Activated naive CD8-positive, alpha-beta T cell treated with anti-CD3 and anti-CD28 coated beads, Interleukin-2, amount 50 U/mL, for 16 hours (primary cell): ENCODE measurements at places on chromosomes 3 and 15.

- DNase-seq: no peak
Measured at GRCh38 chr3:123027292-123028232, at the start of gene SEMA5B. Gene SEMA5B (minus strand): TSS chr3:123027763. CDS start chr3:122961263, 66,500 bp downstream.

- DNase-seq: no peak
Measured at GRCh38 chr3:181008796-181009195, 19.3 kb upstream of the DNAJC19 start.

- DNase-seq: no peak
Measured at GRCh38 chr3:15310491-15311370, 21.7 kb downstream of the SH3BP5 start.

GRCh38 chr3:183046883-183047282, 52.4 kb downstream of the MCCC1 start:
- DNase-seq: no peak

DNA sequence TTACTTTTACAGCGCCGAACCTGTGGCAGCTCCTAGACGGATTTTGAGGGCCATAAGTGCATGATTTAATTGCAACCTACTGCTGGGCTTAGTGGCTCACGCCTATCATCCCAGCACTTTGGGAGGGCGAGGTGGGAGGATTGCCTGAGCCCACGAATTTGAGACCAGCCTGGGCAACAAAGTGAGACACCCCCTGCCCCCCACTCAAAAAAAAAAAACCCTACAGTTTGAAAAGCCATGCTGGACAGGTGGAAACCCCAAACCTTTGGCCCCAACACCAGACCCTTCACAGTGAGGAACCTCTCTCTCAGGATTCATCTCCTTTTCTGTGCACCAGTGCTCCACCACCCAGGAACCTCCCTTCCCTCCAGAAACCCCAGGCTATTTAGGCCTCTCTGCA, 1.1 kb upstream of the CDC25A start:
- no peak for DNase-seq

GRCh38 chr3:40162616-40163015, 146.9 kb upstream of the EIF1B start:
- DNase-seq: no peak

DNA sequence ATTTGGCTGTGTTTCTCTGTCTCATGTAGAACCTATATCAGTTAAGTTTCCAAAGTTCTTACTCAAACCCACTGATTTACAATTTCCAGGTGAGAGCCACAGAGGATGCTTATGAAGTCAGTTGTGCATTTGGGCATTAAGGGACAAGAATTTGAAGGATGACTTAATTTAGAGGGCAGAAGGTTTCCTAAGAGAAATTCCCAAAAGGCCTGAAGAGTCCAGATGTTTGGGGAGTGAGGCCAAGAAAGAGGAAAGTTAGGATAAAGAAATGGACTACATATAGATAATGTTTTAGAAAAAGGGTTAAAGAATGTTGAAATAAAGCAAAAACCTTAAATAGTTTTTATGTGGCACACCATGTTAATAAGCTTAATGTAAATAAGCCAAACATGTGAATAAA, 338.7 kb upstream of the GRM7 start:
- DNase-seq: no peak

DNA sequence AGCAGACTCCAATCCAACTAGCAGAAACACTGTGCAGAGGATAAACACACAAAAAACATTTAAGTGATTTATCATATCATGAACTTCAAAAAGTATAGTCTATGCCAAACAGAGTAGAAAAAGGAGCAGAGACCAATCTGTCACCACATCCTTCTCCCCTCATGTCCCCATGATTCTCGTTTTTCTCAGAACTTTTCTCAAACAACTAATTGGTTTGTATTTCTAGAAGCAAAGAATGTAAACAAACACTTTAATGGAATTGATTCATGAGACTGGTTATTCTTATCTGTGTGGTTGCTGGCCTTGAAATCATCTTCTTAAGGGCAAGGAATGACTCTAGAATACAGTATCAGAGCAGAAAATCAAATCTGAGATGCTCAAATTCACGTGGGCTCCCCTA, 294.2 kb upstream of the THBS1 start:
- DNase-seq: no peak

- no peak for DNase-seq
Measured at GRCh38 chr15:63251701-63252100, 25.7 kb upstream of the APH1B start.

DNA sequence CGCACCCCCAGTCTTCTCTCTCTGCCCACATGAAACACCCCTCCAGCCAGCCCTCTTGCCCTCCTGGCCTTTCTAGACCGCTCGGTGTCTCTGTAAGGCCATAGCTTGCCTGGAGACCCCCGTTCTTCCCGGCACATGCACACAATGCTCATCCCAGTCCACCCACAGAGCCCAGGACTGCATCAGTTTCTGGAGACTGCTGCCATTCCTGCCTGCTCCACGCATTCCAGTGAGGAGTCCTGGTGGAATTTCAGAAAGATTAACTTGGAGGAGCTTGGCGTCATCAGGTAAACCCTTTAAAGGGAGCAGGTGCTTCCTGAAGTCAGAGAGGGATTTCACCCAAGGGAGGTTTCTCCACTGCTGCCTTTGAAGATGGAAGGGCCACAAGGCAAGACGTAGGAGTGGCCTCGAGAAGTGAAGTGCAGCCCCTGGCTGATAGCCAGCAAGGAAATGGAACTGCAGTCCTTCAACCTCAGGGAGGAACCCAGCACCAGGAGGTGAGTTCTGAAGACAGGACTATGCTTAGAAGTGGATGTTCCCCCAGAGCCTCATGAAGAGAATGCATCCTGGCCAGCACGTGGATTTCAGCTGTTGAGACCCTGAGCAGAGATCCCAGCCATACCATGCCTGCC, 19.2 kb downstream of the SLC41A3 start:
- no peak for DNase-seq
